ENCODE measurements at places on chromosomes 6 and 20.

- peak; percentile 31 for DNase-seq
Observed at GRCh38 chr6:43308101-43308989, at the start of gene CRIP3. TSS of gene CRIP3 (minus strand) at chr6:43308826. CDS start at chr6:43308792, 34 bp downstream.

- DNase-seq, result no peak
Observed at GRCh38 chr6:148514091-148514845, 171.6 kb downstream of the SASH1 start.

GRCh38 chr6:47789553-47789952, 7.7 kb downstream of the OPN5 start:
- peak; percentile 80 for DNase-seq

DNA sequence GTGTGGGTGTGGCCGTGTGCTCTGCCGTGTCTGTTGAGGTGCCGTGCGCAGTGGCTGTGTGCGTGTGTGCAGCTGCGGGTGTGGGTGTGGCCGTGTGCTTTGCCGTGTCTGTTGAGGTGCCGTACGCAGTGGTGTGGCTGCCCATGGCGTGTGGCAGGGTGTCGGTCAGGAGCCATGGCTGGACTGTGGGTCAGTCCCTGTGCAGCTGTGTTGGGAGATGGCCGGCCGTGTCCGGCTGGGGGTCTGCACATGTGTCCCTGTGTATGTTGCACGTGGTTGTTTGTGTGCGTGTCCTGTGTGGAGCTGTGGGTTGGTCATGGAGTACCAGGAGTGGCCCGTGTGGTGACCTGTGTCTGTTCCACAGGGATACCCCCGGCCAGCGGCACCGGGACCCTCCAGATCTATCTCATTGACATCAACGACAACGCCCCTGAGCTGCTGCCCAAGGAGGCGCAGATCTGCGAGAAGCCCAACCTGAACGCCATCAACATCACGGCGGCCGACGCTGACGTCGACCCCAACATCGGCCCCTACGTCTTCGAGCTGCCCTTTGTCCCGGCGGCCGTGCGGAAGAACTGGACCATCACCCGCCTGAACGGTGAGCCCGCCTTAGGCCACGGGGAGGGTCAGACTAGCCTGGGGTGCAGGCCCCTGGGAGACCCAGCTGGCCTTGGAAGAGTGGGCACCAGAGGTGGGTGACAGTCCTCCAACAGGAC, 137.7 kb downstream of the TAF4 start:
- no peak for DNase-seq

- DNase-seq, result no peak
Observed at GRCh38 chr6:2656460-2657079, 94.2 kb downstream of the MYLK4 start.

DNA sequence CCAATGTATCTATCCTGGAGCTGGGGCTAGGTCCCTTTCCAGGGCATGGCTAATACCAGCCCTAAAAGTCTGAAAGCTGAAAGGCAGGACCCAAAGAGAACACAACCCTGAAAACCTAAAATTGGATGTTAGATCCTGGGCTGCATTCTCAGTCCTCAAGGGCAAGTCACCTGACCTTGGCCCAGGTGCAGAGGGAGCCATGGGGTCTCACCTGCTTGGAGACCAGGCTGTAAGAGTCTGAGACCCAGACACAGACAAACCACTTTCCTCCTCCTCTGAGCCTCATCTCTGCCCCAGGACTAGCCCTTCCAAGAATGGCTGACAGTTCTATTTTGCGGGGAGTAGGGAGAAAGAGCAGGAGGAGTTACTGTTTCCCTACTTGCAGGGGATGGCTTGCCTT, 60.0 kb downstream of the EFCAB8 start:
- DNase-seq, result no peak

DNA sequence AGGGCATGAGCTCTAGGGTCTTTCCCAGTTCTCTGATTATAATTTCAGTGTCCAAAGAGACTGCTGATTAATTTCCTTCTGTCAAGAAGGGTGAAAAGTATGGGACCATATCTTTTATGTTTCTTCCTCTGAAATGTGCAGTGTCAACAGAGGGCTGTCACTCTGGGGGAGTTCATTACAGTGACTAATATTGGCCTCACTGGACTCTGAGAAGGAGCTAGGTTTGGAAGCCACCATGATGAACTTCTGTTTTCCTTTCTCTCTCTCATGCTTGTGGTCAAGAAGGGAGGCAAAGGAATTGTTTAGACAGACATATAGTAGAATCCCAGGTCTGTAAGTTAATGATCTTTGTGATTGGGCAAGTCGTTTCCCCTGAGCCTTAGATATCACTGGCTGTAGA, 41.8 kb upstream of the BMP6 start:
- no peak for DNase-seq

DNA sequence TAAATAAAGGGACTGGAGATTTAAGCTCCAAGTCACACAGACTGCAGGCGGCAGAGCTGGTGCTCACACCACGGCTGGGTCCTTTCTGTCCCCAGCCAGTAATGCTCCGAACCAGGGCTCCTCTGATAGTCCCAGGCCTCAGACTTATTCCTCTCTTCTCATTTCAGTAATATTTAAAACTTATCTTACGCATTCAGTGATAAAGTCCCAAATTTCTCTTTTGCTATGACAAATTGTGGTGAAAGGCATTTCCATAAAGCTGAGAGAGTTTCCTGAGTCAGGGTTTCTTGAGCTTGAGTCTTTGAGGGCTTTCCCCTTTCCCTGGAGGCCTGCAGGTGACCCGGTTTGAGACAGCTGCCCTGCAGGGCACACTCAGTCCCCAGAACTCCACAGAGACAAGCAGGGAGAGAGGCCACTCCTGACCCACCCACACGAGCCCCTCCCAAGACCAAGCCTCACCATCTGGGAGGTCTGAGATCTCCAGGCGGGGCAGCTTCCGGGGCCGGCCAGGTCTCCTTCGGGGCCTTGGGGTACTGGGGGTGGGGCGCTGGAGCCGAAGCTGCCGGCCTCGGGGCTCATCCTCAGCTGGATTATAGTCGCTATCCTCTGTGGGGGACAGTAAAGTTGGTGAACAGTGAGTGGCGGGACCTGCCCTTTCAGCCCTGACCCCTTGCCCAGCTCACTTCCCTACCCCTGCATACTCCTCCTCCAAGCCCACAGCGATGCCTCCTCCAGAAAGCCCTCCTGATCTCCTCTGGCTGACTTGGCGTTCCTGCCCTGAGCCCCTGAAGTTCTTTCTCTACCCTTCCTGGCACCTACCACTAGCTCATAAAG, 6.6 kb downstream of the ZNF335 start:
- no peak for DNase-seq

GRCh38 chr6:13030396-13030795, 297.9 kb downstream of the TBC1D7 start:
- no peak for DNase-seq

DNA sequence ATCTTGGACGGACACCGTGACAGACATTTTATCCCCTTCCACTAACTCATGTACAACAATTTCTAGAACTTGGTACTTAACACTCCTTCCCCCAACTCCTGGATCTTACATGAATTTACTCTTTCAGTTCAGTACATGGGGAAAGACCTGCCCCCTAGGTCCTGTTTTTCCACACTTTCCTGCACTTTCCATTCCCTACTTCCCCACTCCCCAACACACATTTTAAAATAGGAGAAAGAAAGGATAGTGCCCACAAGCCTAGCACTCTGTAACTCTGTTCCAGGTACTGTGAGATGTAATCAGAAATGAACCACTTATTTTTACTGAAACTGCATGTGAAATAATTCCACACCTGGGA, 1.3 kb downstream of the ADGRG6 start:
- peak; percentile 11 for DNase-seq

DNA sequence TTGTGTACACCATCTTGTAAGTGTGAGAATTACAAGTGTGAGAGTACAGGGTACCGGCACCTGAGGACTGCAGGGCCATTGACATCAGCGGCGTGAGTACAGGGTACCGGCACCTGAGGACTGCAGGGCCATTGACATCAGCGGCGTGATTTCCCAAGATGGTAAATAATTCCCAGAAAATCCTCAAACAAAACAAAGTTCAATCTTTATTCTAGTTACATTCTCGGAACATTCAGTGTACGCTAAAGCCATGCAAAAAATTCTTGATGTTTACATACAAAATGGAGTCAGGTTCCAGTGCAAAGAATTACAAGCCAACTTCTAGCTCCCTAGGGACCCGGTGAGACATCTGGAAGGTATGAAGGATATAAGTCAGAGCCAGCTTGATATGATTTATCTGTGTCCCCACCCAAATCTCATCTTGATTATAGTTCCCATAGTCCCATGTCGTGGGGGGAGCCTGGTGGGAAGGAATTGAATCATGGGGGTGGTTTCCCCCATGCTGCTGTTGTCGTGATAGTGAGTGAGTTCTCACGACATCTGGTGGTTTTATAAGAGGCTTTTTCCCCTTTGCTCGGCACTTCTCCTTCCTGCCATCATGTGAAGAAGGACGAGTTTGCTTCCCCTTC, 172.7 kb downstream of the TTLL2 start:
- DNase-seq, result no peak
